ENCODE measurements at places on chromosomes 5 and 9.
A peak's percentile ranks its signal among the peaks of the same experiment; 100 is the strongest.

DNA sequence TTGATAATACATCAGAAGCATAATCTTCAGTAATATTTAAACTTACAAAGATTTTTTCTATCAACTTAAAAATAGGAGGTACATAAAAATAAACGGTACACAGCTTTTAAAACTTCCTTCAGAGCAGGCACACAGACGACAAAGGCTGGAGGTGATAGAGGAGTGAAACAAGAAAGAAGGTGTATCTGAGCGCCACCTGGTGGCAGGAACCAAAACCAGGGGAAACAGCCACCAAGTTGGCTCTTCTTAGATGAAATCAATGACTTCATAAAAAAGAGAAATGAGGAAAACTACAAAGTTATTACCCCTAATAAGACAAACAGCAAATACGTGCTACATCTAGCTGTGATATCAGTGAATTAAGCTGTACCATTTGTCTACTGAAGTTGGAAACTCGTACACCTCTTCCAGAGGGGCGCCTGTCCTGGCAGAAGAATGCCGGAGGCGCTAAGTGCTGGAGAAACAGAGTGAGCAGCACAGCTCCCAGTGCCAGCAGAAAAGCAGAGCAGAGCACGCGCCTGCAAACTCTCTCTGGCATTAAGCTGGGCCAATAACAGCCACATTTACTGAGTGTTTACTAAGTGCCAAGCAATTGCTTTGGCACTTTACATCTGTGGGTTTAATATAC, 85.9 kb downstream of the SETX start:
- H3K36me3 ChIP-seq, result peaks cover 19% of the 10 kb centered on the region
- DNase-seq, result no peak
- H3K4me1 ChIP-seq, result peaks cover 8% of the 10 kb centered on the region

DNA sequence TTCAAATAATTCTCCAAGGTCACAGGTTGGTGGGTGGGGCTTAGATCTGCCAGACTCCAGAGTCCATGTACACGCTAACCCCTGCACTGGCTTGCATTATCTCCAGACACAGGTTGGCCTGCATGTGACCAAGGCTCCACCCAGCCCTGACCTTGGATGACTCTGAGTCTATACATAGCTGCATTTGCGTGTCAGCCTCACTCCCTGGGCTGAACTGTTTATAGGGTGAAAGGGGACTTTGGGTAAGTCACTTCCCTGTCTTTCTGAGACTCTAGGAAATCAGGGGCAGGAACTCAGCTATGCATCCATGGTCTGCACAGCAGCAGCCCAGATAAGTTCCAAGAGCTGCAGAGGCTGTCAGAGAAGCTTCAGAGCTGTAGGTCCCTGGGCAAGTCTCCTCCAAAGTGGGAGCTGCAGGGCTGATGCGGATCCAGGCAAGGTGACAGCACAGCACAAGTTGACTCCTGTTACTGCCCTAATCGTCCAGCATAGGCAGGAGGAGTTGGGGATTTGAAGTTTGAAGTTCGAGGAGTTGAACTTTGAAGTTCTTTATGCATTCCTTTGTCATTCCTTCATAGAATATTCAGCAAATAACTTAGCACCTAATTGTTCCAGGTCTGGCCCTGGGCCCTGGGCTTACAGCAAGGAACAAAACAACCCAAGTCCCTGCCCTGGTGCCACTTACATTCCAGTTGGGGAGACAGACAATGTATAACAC, 53.4 kb downstream of the SLC22A5 start:
- peak overlapping the region; percentile 68 for H3K27ac ChIP-seq
- H3K4me3 ChIP-seq, result no peak overlapping the region
- no peaks in the 10 kb centered on the region for H3K27me3 ChIP-seq
- peaks cover 80% of the 10 kb centered on the region for H3K4me1 ChIP-seq

- H3K4me3 ChIP-seq, result no peak overlapping the region
- H3K36me3 ChIP-seq, result no peaks in the 10 kb centered on the region
- no peaks in the 10 kb centered on the region for H3K27me3 ChIP-seq
- DNase-seq, result no peak
- peaks cover under 1% of the 10 kb centered on the region for H3K4me1 ChIP-seq
Observed at GRCh38 chr9:129208207-129209032, 30.4 kb upstream of the IER5L start.

- peaks cover 24% of the 10 kb centered on the region for H3K27me3 ChIP-seq
- no peak overlapping the region for H3K27ac ChIP-seq
- H3K4me3 ChIP-seq, result no peak overlapping the region
- H3K36me3 ChIP-seq, result no peaks in the 10 kb centered on the region
- no peaks in the 10 kb centered on the region for H3K4me1 ChIP-seq
Observed at GRCh38 chr5:174459071-174459702, 265.2 kb upstream of the MSX2 start.

DNA sequence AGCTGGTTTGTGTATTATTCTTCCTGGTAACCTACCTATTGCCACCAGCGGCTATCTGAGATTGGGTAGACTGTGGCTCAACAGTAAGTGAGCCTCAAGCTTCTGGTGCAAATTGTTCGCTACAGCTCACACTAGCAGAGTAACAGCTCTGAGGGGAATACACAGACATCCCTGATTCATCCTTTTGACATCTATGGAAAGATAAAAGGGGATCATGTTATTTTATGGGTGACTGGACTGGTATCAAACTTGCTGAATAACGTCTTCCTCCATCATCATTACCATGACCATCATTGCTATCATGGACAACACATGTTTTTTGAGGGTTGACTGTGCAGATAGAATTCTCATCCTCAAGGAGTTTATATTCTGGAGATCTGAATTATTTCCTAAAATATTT, 129.6 kb downstream of the PIK3R1 start:
- no peaks in the 10 kb centered on the region for H3K36me3 ChIP-seq
- H3K4me3 ChIP-seq, result no peak overlapping the region

DNA sequence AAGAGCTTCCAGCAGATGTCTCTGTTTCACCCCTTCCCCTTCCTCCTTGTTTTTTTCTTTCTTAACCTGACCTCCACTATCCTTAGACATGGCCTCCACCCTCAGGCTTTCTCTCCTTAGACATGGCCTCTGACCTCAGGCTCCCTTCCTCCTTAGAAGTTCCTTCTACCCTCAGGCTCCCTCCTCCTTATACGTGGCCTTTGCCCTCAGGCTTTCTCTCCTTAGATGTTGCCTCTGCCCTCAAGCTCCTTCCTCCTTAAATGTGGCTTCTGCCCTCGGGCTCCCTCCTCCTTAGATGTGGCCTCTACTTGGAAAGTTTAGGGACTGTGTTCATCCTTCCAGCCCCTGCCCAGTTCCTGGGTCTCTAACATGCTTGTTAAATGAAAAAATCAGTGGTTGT, 180.4 kb upstream of the S1PR3 start:
- peaks cover 28% of the 10 kb centered on the region for H3K4me1 ChIP-seq
- no peaks in the 10 kb centered on the region for H3K36me3 ChIP-seq
- H3K27ac ChIP-seq, result no peak overlapping the region
- no peak for DNase-seq
- peaks cover 11% of the 10 kb centered on the region for H3K27me3 ChIP-seq

- no peak for DNase-seq
- no peaks in the 10 kb centered on the region for H3K4me1 ChIP-seq
- H3K36me3 ChIP-seq, result no peaks in the 10 kb centered on the region
Observed at GRCh38 chr9:71364186-71364955, 242.9 kb upstream of the TRPM3 start.

DNA sequence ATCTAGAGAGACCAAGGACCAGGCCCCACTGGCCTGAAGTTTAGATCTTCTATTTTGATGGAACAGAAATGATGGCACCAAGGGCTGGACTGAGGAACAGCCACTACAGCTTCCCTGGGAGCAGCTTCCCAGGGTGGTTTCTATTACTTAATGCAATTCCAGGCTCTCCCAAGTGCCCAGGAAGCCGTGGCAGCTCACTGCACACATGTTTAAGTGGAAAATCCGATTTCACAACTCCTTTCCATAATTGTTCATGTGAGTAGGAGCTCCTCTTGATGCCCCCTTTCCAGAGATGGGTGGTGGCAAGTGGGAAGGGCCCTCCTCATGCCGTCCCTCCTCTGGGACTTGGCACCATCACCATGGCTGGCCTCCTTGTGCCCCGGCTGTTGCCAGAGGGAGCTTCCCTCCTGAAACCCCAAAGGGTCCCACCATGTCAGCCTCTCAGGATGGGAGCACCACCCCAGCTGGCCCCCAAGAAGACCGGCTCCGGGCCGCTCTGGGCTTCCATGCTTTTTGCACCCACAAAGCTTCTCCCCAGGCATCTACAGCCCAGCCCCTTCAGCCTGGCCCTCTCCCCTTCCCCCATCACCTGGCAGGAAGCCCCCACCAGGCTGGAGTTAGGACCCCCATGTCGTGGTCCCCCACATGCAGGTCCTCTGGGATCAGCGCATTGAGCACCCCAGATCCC, 9.1 kb upstream of the UBAC1 start:
- H3K4me1 ChIP-seq, result peaks cover 3% of the 10 kb centered on the region
- H3K4me3 ChIP-seq, result no peak overlapping the region
- H3K27ac ChIP-seq, result no peak overlapping the region
- peaks cover 8% of the 10 kb centered on the region for H3K27me3 ChIP-seq
- no peak for DNase-seq

- H3K27me3 ChIP-seq, result peaks cover 26% of the 10 kb centered on the region
- no peaks in the 10 kb centered on the region for H3K4me1 ChIP-seq
- DNase-seq, result no peak
- H3K27ac ChIP-seq, result no peak overlapping the region
Observed at GRCh38 chr9:38112049-38112448, 43.0 kb upstream of the SHB start.

GRCh38 chr5:92313385-92313784, 930.3 kb upstream of the ARRDC3 start:
- no peak overlapping the region for H3K4me3 ChIP-seq
- no peak overlapping the region for H3K27ac ChIP-seq
- peaks cover 30% of the 10 kb centered on the region for H3K4me1 ChIP-seq
- no peak for DNase-seq
- no peaks in the 10 kb centered on the region for H3K27me3 ChIP-seq
- no peaks in the 10 kb centered on the region for H3K36me3 ChIP-seq

GRCh38 chr5:149833116-149833827, 103.2 kb downstream of the PPARGC1B start:
- no peak overlapping the region for H3K27ac ChIP-seq
- H3K36me3 ChIP-seq, result peaks cover 1% of the 10 kb centered on the region
- DNase-seq, result no peak
- peaks cover 9% of the 10 kb centered on the region for H3K4me1 ChIP-seq
- no peak overlapping the region for H3K4me3 ChIP-seq
